ENCODE measurements at places on chromosomes 5 and 9. TPM values are rescaled to one million over a fixed set of nuclear protein-coding genes. Genes with fewer than 3 reads are reported as not detected.

GRCh38 chr5:60143942-60144549 is 250.5 kb upstream of the PDE4D start:
- no peak for DNase-seq

RLN2 gene
- not detected for total RNA-seq

- DNase-seq: no peak
Measured at GRCh38 chr9:109098171-109098959, 21.4 kb downstream of the TMEM245 start.

DNA sequence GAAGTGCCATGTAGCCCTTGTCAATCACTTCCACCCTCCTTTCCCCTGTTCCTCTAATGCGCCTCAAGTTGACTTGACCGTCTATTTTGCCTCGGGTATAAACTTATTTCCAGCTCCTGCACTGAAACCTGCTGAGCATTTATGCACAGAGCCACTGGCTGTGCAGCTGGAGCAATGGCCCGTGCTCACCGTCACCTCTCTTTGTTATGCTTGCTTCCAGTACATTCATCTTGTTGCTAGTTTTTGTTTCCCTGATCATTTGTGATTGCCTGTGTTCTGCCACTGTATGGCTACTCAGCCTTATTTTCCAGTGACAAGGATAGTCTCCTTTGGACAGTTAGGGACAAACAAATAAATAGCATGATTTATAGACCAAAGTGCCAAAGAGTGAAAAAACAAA is 183.1 kb upstream of the C9orf72 start:
- no peak for DNase-seq

SLC34A3 gene
- total RNA-seq: not detected

NEUROG1 gene
- total RNA-seq: not detected
